DMS153 (cell line): ENCODE measurements at places on chromosomes 5 and 9.

- no peak for DNase-seq
Observed at GRCh38 chr9:103913899-103914298, 180.2 kb upstream of the SMC2 start.

DNA sequence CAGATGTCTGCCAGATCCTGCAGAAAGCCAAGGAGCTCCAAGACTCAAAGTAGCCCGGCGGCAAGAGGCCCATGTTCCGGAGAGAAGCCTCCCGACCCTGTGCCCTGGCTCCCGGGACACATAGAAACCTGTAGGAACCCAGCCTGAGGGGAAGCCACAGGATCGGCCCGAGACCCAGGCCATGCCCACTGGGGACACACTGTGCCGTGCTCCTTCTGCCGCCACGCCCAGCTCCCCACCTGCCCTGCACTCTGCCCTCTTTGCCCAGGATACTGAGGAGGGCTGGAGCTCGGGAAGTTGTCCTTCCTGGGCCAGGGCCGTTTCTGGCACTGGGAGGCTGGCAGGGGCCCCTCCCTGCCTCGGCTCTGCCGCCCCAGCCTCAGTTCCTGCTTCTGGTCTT, 10.5 kb upstream of the ENDOG start:
- no peak for DNase-seq

DNA sequence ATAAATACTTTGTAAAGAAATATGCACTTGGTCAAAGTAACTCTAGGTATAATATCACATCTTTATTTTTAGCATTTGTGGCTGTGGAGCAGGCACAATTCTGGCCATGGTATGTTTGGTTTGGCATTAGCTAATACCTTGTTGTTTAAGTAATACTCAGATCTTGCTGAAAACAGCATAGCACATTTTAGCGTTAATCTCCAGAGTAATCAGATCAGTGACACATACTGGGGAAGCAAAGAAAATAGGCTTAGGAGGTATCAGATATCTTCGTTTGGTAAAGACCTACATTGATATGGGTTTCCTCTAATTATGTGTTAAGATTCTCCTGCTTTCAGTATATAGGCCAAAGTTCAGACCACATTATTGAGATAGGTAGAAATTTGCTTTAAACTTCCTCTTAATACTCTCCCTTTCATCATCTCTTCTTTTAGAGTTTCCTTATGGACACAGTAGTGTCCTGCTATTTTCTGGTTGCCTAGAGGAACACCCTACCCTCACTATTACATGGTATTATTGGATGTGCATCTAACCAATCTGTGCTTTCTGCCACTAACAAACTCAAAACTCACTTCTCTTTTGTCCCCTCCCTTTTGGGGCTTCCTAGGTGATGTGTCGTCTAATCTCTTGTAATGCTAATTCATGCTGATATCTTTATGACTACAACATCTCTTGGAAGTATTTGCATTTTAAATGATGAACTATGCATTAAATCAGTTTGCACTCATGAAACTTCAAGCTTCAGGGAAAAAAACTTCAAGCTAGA, 437.3 kb upstream of the ADAMTSL1 start:
- no peak for DNase-seq

GRCh38 chr5:71699233-71699632, 19.8 kb upstream of the CARTPT start:
- DNase-seq: no peak

- DNase-seq: no peak
Observed at GRCh38 chr9:27990524-27990923, 417.2 kb upstream of the C9orf72 start.

DNA sequence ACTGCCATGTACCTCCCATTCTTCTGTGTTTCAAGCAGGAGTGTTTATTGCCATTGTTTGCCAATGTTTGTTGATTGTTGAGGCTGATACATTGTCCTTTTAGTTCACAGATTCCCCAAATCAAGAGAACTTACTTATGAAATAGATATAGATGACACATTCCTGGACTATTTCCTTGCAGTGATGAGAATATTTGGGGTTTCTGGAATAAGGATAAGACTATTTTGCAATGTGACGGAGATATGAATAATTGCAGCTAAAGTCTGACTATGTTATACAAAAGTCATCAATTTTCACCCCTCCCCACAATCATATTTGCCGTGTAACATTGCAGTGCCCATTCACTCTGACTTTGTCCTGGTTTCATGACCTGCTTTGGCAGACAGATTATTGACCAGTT, 460.8 kb downstream of the CDH10 start:
- no peak for DNase-seq

GRCh38 chr9:129027224-129027684, 877 bp downstream of the SH3GLB2 start:
- DNase-seq: no peak

- DNase-seq: no peak
Observed at GRCh38 chr5:154053468-154053867, 14.7 kb downstream of the MFAP3 start.

GRCh38 chr5:107894361-107894760, 223.6 kb upstream of the EFNA5 start:
- no peak for DNase-seq

DNA sequence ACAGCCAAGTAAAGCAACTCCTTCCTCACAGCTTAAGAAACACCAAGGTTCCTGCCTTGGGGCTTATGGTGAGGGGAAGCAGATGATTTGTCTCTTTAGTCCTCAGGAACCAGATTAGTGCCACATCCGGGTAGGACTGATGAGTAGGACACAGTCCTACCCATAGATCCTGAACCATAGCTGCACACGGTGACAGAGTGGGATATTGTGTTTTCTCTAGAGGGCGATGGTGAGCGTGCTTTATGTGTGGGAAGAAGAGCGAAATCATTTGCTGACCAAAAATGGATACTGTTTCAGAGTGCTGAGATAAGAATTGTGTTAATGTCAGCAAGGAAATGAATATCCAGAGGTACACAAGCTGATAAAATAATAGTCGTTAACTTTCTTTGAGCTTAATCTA, 209.0 kb upstream of the FBXL7 start:
- DNase-seq: no peak

GRCh38 chr9:131181091-131181681, 55.8 kb downstream of the NUP214 start:
- no peak for DNase-seq

- DNase-seq: no peak
Observed at GRCh38 chr5:61273279-61273975, 58.6 kb upstream of the ZSWIM6 start.

DNA sequence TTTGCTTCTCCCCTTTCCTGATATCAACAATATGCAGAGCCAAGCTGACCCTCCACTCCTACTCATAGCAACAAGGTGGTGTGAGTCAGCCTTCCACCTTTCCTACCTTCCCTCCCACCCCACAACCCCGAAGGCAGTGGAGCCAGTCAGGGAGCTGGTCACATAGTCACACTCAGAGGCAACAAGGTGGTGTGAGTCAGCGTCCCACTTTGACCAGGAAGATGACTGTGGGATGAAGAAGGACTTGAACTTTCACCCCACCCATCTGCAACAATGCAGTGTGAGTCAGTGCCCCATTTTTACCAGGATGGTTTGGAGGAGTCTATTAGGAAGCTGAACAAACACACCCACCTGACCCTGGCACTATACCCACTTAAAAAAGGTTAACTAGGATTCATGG, 30.1 kb upstream of the ZNF782 start:
- DNase-seq: no peak

- DNase-seq: peak; percentile 75
Observed at GRCh38 chr9:121286973-121287741, 19.2 kb downstream of the GSN start.

DNA sequence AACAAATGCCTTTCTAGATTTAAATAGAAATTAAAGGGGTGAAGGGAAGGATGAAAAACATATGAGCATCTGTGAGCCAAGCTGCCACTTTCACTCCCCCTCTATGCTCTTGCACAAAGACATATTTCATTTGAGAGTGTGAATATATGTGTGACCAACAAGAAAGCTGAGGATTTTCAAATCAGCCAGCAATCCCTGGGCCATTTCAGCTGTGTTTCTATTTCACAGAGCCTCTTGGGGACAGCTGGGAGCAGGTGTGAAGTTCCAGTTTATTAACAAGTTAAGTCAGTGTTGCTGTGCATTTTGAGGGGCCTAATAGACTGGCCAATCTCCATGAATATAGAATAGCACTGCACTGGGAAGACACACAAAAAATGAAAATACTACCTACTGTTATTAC, 248.7 kb upstream of the RGMB start:
- DNase-seq: no peak

GRCh38 chr5:98679963-98680362, 93.5 kb upstream of the RGMB start:
- DNase-seq: no peak
